ENCODE measurements at places on chromosomes 11 and 22.

GRCh38 chr11:32829680-32830412 is at the start of gene PRRG4:
PRRG4 (plus strand) TSS chr11:32829927; CDS start chr11:32830530, 603 bp downstream.
- DNase-seq = no peak

DNA sequence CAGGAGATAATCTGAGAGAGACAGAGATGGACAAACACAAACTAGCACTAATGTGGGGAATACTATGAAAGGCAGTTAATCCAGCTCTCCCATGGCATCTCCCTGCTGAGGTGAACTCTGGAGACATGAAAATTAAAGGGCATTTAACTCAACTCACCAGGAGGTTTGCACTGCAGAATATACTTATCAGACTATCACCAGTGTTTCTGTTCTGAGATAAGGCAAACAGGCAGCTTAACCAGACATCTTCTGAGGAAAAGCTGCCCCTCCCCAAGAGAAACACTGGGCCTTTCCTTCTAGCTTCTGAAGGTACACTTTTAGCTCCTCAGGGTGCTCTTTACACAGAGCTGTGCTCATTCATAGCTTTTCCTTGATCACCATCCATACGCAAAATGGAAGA is 85.5 kb downstream of the AMBRA1 start:
- DNase-seq = no peak

DNA sequence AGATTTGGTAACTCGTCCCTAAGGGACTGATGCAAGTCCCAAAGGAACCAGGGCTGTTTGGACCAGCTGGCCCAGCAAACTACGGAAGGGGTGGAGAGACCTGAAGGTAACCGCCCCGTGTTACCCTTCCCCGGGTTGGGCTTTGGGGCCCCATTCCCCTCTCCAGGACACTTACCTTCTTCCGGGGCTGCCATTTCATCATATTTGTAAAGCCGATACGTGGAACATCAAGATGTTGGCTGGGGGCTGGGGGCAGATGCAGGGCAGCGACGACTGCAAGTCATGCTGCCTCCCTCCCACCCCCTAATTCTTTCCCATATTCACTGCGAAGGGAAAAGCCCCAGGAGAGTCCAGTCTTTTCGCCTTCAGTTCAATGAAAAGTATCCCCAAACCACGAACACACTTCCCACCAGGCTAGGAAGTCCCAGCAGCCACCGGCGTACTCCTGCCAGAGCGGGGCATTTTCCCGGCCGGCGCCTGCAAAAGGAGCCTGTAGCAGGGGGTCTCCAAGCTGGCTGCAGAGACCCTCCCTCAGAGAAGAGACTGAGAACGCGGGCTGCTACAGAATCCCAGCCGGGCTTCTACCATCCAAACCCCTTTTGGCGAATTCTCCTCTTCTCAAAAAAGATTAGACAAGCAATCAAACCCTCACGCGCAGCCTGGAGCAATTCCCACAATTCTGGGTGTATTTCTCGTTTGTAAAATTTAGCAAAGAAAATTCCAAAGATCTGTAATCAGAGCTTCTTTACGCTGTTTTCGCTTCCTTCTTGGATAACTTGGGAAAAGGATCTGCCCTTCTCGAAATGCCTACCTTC is 236.7 kb downstream of the TTC28 start:
- no peak for DNase-seq

GRCh38 chr22:27407369-27407985 is 394.1 kb downstream of the MN1 start:
- no peak for DNase-seq

GRCh38 chr11:113896156-113896879 is 8.3 kb upstream of the HTR3B start:
- no peak for DNase-seq

- DNase-seq = peak; percentile 28
Observed at GRCh38 chr11:119206511-119207414, 624 bp downstream of the CBL start.

DNA sequence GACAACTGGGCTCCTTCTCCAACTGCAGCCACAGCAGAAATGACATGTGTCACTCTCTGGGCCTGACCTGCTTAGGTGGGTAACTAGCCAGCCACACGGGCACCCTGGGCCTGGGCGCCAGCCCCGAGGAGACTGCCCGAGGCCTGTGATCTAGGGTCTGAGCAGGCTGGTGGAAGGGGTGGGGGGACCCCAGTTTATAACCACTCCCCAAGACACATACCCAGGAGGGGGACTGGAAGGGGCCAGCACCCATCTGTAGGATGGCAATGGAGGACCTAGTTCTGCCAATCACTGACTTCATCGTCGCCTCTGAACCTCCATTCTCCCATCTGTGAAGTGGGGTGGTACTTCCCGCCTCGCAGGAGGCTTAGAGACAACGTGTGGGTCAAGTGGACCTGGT is 16.1 kb downstream of the CD5 start:
- DNase-seq = no peak

GRCh38 chr11:122173074-122173450 is 57.0 kb upstream of the BLID start:
- DNase-seq = no peak

All from activated T-cell treated with anti-CD3 and anti-CD28 coated beads for 4 hours (primary cell).